A673 (cell line): ENCODE measurements at places on chromosomes 7 and 10. TPM values are rescaled to one million over a fixed set of nuclear protein-coding genes. Genes with fewer than 3 reads are reported as not detected.
A peak's percentile ranks its signal among the peaks of the same experiment; 100 is the strongest.

TMEM270 gene
- total RNA-seq = not detected in 2 replicates

DNA sequence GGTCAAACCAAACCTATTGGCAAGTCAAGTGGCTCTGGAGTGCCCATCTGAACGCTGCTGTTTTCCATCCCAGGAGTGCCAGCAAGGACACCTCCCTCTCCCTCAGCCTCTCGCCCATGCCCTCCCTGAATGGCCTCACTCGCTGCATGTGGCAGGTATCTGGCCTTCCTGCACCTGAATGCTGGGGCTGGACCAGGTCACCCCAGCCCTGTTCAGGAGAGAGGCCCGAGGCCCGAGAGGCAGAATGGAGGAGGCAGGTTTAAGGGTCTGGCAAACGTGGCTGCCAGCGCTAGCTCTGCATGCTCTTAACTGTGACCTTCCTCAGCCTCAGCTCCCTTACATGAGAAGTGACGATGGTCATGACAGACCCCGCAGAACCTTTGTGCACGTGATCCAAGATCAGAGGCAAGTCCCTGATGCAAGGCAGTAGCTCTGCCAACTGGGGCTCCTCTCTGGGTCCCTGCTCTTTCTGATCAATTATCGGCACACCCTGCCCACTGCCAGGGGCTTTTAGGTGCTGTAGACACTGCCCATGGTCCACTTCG, 295.7 kb upstream of the ZMIZ1 start:
- DNase-seq = no peak
- no peaks in the 10 kb centered on the region for H3K4me1 ChIP-seq
- no peak overlapping the region for H3K27ac ChIP-seq

NPY gene
- total RNA-seq = 34.4 and 40.1 TPM in 2 replicates

- DNase-seq = no peak
- no peaks in the 10 kb centered on the region for H3K4me1 ChIP-seq
- H3K36me3 ChIP-seq = no peaks in the 10 kb centered on the region
- no peak overlapping the region for H3K27ac ChIP-seq
Measured at GRCh38 chr10:48803801-48804584, 119.3 kb downstream of the WDFY4 start.

DNA sequence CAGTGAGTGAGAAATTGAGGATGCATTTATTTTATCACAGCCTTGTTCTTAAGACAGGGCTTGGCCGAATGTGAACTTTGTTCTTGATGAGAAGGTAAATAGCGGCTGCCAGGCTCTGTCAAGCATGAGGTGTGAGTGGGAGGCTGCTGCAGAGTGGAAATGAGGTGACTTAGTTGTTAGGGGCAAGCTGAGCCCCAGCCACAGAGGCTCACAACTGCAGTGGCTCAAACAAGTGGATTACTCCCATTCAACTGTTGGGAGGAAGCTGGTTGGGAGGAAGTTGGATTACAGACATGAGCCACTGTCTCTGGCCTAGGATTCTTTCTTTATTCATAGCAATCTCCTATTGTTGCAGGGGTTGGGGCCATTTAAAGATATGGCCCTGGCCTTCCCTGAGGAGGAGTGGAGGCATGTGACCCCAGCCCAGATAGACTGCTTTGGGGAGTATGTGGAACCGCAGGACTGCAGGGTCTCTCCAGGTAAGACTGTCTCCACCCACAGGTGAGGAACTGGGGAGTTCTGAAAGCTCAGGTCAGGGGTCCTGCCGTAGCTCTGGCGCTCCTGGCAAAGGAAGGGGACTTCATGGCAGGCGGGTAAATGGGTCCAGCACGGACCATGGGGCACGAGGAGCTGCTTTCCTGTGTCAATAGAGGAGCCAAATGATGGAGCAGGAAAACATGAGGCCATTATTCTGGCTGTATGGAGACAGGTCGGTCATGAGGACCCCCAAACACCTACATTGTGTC, 7.1 kb downstream of the ZSCAN25 start:
- no peak for DNase-seq
- peaks cover 90% of the 10 kb centered on the region for H3K36me3 ChIP-seq
- H3K27me3 ChIP-seq = no peaks in the 10 kb centered on the region
- H3K4me3 ChIP-seq = no peak overlapping the region
- H3K4me1 ChIP-seq = no peaks in the 10 kb centered on the region

ZNF786 gene
- 9.8 and 9.9 TPM in 2 replicates for total RNA-seq

ATOH7 gene
- total RNA-seq = not detected in 2 replicates

- H3K27ac ChIP-seq = no peak overlapping the region
- no peaks in the 10 kb centered on the region for H3K36me3 ChIP-seq
- H3K4me3 ChIP-seq = no peak overlapping the region
Measured at GRCh38 chr7:156609010-156609877, 31.3 kb upstream of the RNF32 start.

IRF5 gene
- total RNA-seq = not detected in 2 replicates

CD36 gene
- total RNA-seq = 0.39 and 0.83 TPM in 2 replicates

SEMA3C gene
- 12.4 and 13.3 TPM in 2 replicates for total RNA-seq

ATRNL1 gene
- 2.4 and 3.0 TPM in 2 replicates for total RNA-seq

ZPBP gene
- not detected in 2 replicates for total RNA-seq

DNA sequence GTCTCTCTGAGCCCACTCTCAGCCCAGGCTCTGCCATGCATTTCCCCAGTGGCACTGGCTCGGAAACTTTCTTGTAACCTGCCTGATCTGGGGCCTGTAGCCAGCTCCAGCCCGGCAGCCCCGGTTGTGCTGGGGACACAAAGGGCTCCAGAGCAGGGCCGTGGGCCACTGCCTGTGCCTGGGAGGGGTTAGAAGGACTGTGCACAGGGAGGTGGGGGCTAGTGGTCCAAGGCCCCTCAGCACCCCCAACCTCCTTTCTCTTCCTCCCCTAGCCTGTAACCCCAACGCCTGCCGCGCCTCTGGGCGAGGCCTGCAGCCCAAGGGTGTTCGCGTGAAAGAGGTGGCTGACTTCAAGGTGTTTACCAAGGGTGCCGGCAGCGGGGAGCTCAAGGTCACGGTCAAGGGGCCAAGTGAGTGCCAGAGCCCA, 9.6 kb downstream of the FLNC start:
- no peak for DNase-seq
- no peaks in the 10 kb centered on the region for H3K27me3 ChIP-seq
- no peak overlapping the region for H3K27ac ChIP-seq
- H3K36me3 ChIP-seq = no peaks in the 10 kb centered on the region
- H3K4me1 ChIP-seq = no peaks in the 10 kb centered on the region
- no peak overlapping the region for H3K4me3 ChIP-seq

GRCh38 chr7:101023839-101024238, 4.0 kb downstream of the MUC17 start:
- no peaks in the 10 kb centered on the region for H3K4me1 ChIP-seq
- no peaks in the 10 kb centered on the region for H3K36me3 ChIP-seq
- H3K27me3 ChIP-seq = no peaks in the 10 kb centered on the region
- no peak for DNase-seq
- H3K4me3 ChIP-seq = no peak overlapping the region

CYP26C1 gene
- 0.13 and 0.20 TPM in 2 replicates for total RNA-seq

GIMAP8 gene
- 0.07 TPM in 1 of 2 replicates, not detected in the other for total RNA-seq

AOC1 gene
- total RNA-seq = not detected in 2 replicates

DNA sequence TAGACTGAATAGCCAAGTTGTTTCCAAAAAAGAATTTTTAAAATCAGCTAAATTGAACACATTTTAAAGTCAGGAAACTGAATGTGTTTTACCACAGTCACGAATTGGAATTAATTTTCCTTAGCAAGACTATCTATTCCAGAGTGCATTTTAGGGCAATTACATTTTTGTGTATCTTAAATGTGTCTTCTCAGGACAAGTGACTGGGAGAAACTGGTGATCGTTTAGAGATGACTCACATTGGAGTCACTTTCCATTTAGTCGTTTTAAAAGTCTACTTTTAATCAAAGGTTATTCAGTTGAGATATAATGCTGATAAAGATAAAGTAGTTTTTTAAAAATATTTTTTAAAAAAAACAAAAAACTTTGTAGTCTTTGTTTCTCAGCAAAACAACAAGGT, 191.7 kb upstream of the SLC26A5 start:
- DNase-seq = no peak
- no peak overlapping the region for H3K4me3 ChIP-seq
- H3K36me3 ChIP-seq = no peaks in the 10 kb centered on the region

NXPH1 gene
- not detected in 2 replicates for total RNA-seq

DNA sequence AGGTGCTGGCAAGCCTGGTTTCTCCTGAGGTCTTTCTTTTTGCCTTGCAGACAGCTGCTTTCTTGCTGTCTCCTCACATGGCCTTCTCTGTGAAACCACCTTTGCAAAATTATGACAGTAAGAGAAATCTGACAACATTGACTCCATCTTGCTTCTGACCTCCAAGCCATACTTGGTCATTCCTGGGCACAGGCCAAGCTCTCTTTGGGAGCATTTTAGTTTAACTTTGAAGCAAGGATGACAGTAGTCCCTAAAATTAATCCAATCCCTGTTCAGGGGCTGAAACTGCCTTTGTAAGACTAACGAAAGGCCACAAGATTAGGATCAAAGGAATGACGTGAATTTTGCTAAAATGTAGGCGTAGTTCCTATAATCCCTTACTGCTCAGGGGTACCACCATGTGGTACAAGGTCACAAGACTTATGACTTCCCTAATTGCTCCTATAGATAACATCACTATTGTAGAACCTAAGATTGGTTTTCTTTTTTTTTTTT, 25.1 kb upstream of the NRBF2 start:
- no peaks in the 10 kb centered on the region for H3K4me1 ChIP-seq
- H3K36me3 ChIP-seq = no peaks in the 10 kb centered on the region
- H3K4me3 ChIP-seq = no peak overlapping the region

DNA sequence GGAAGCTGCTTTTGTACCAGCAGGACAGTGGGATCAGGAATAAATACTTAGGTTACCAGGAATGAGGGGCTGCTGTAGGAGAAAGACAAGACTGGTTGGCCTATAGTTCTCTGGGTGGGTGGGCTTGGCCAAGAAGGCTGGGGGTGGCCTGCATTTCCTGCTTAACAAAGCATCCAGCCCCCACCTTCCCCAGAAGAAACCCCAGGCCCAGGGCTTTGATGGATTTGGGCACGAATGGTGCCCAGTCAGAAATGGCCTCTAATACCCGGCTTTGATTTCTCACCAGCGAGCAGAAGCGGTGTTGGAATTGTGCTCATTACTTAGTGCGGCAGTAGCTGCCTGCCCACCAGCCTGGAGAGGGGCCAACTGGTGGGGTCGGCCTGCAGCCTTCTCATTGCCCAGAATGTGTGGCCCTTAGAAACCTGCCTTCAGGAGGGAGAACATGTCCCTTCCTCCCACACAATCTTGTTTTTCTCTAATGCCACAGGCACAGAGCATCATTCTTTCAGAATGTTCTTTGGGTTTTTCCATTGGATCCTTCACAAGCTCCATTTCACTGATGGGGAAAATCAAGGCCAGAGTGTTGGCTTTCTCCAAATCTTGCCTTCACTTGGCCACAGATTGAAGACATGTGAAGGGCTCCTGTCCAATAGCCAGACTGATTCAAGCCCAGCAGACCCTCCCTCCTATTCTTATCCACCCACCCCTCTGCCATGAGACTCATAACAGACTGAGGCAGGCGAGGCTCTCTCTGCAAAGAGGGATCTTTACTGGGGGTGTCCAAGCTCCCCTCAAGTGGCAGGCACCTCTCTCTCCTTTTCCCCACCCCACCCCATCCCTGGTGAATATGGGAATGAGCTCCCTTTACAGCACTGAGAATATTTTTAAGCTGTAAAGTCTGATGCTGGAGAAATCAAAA, 2.5 kb downstream of the UNC5B start:
- no peak overlapping the region for H3K27ac ChIP-seq
- no peak for DNase-seq
- H3K27me3 ChIP-seq = no peaks in the 10 kb centered on the region
- H3K4me1 ChIP-seq = peaks cover 55% of the 10 kb centered on the region

RSU1 gene
- total RNA-seq = 62.8 and 64.0 TPM in 2 replicates

DNA sequence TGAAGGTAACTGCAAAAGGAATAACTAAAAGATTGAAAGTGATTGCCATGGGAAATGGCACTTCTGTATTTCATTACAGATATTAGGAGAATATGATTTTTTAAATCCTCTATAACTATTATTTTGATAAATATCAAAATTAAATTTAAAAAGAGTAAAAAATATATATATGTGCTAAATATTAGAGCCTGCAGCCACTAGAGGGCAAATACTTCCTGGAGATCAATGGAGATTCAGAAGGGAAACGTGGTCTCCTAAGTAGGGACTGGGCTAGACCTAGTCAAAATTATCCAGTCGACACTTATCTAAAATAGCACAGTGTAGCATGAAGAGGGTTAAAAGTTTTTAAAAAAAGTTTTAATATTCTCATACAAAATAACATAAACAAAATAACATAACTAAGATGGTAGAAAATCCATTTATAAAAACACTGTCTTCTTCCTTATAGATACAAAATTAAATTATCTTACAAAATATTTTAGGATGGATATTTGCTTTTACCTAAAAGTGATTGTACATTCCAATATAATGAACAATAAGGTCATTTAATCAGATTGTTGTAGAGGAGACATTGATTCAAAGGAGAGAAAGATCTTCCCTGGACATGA, 434.3 kb downstream of the MDFIC start:
- no peak overlapping the region for H3K4me3 ChIP-seq
- peak; percentile 54 for DNase-seq
- H3K27ac ChIP-seq = no peak overlapping the region
- H3K4me1 ChIP-seq = no peaks in the 10 kb centered on the region
